Stimulated activated CD8-positive, alpha-beta memory T cell treated with anti-CD3 and anti-CD28 coated beads, Interleukin-4, amount 100 ng/mL, for 1 hour (primary cell): ENCODE measurements at places on chromosomes 2 and 18.

GRCh38 chr2:46538393-46538792 is 59.0 kb downstream of the TMEM247 start:
- no peak for DNase-seq

DNA sequence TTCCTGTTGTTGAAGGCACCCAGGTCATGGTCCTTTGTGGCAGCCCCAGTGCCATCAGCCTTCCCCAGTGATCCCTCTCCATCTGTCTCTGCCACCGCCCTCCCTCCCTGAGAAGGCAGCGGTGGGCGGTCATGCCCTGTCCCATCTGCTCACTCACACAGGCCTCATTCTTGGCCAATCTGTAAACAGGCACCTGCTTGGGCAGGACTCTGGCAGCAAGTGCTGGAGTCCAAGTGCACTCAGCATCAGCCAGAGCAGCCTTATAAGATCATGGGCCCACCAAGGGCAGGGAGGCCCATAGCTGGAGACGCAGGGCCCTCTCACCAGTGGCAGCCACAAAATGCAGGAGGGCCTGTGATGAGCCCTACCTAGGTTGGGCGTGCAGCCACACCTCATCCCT is 140.9 kb downstream of the TWIST2 start:
- DNase-seq, result no peak

GRCh38 chr2:27651056-27651455 is 12.4 kb downstream of the SUPT7L start:
- no peak for DNase-seq

- DNase-seq, result no peak
Observed at GRCh38 chr2:98560256-98560771, 48.0 kb downstream of the COA5 start.
